ENCODE measurements at places on chromosomes 13 and 19.

GRCh38 chr19:48896191-48896720 lies 2.3 kb downstream of the TULP2 start:
- no peak for DNase-seq

DNA sequence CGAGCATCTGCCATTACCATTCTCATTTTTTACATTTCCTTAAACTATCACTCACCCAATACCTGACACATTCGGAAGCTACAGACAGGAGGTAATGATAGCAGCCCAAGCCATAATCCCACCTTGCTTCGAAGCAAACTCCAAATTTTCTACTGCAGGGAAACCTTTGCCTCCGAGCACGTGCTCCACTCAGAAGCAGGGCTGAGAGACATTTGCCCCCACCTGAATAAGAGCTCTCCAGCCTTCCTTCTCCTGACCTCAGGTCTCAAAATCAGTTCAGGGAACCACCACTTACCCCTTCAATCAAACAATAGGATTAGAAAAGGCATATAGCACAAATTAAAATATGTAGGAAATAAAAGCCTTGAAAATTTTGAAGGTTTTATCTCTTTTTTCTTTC lies 2.3 kb upstream of the DACH1 start:
- DNase-seq, result no peak

- no peak for DNase-seq
Observed at GRCh38 chr19:31641591-31641990, 292.4 kb upstream of the TSHZ3 start.

DNA sequence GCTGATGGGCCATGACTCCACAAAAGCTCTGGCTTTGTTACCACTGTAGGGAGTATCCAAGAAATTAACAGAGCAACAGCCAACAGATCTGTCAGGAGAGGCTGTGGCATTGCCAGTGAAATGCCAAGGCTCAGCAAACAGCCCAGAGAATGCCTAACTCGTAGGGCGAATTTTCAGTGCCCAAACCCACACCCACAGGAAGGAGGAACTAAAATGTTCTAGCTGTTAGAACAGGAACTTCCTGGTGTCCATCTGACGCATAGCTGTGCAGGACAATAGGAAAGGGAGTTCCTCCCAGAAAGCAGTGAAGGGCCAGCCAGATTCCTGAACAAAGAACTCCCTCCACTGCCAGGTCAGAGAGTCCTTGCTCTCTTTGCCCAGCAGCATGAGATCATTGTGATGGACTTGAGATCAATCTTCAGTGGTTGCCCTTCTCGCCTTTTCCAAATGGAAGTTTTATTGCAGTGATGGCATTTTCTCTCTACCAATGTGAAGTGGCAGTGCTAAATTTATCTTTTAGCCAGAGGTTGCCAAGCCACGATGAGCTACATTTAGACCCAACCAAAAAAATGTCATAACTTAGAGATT lies 224.2 kb upstream of the STARD13 start:
- no peak for DNase-seq

- no peak for DNase-seq
Observed at GRCh38 chr13:62046512-62046911, 630.9 kb upstream of the PCDH20 start.

DNA sequence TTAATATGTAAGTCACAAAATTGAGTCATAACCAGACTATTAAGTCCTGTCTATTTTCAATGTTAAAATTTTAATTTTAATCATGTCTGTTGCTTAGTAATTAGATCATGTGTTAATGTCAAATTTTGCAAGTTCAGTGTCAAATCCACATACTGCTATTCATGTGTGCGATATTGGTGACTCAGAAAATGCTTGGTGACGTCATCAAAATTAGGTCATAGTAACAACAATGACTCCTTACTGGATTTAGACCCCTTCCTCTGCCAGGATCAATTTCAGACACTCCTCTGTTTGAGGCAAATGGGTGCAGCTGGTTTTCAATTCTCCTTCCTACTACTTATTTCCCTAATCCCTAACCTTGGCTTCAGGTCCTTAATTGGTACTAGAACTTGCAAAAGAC lies 1394.3 kb upstream of the SLC10A2 start:
- DNase-seq, result no peak

- DNase-seq, result no peak
Observed at GRCh38 chr19:17863520-17864182, 3.9 kb downstream of the RPL18A start.

DNA sequence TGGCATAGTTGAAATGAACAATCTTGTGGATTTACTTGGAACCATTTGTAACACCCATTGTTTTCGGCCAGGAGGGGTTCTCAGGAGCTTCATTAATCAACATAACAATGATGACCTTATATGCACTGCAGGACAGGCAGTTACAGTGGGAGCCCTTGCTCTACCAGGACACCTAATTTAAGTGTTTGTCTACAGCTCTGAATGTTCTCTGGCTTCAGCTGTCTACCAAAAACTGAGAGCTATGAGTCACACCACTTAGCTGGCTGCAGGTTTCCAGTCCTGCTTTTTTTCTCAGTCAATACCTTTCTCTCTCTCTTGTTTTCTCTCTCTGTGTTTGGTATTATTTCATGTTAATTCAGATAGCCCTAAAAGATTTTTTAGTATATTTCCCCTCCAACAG lies 105.4 kb upstream of the MBNL2 start:
- no peak for DNase-seq

GRCh38 chr13:24605923-24606372 lies 74.3 kb upstream of the ATP12A start:
- no peak for DNase-seq

DNA sequence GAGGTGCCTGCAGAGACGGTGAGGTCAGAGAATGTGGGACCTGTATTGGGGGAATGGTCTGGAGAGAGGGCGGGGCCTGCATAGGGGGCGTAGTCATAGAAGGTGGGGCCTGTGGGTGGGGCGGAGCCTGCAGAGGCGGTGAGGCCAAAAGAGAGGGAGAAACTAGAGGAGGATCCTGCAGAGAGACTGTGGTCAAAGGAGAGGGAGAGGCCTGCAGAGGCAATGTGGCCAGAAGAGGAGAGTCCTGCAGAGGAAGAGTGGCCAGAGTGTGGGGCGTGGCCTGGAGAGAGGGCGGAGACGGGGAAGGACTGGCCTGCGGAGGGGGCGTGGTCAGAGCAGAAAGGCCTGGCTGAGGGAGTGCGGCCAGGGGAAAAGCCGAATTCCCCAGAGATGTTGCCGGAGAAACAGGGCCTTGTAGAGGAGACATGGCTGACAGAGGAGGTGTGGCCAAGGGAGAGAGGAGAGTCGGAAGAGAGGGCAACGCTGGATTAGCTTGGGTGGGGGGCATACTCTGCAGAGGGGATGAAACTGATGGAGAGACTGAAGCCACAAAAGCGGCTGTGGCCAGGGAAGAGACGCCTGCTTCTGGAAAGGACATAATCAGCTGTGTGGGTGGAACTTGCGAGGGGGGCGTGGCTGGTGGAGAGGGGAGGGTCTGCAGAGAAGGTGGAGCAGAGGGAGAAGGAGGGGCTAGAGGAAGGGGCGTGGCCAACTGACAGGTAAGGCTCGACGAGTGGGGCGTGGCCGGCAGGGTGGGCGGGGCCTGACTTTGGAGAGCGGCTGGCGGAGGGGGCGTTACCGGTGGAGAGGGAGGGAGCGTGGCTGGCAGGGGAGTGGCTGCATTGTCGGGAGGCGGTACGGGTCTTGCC lies 2.5 kb downstream of the PRR36 start:
- peak; percentile 80 for DNase-seq

GRCh38 chr13:29740961-29741360 lies 109.5 kb downstream of the UBL3 start:
- no peak for DNase-seq

DNA sequence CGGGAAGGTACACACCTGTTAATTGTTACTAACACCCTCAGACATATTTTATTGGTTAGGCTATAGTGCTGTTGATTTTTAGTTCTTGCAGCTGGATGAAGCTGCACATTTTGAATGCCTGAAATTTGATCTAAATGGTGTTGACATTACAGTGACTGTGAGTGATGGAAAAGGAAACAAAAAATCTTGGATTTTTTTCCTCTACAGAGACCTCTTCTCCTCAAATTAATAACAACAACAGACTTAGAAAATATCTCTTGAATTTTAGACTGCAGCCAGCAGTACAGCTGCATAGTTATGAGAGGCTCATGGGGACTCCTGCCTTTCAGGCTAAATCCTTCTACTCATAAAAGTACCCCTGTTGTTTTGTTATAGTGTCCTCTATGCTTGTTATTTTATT lies 500.5 kb upstream of the SPRY2 start:
- peak; percentile 63 for DNase-seq

- no peak for DNase-seq
Observed at GRCh38 chr19:40717880-40718773, 1.2 kb downstream of the ITPKC start.

DNA sequence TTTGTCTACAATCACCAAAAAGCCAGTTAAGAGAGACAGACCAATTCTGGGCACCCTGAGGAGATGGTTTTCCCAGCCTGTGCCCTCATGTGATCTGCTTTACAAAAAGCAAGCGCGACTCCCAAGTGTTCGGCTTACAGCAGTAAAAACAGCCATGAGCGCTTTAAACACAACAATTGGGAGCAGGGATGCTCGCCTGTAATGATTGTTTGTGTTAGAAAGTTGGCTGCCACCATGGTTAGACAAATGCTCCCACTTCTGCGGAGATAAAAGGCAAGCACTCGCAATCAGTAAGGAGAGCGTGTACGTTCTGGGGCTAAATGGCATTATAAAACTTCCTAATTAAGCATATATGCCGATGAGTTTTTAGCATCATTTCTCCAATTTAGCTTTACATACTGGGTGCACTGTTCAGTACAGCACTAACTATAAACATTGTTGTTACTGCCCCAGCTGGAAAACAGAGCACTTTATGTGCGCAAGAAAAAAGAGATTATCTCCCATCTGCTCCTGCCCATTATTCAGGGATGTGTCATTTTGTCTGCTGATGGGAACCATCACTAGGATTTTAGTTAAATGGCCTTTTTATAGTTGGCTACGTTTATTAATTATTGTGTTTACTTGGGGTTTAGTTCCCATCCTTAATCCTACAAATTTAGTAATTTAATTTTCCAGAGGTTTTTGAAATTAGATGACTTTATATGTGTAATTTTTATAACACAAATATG lies 309.3 kb upstream of the MAB21L1 start:
- no peak for DNase-seq

DNA sequence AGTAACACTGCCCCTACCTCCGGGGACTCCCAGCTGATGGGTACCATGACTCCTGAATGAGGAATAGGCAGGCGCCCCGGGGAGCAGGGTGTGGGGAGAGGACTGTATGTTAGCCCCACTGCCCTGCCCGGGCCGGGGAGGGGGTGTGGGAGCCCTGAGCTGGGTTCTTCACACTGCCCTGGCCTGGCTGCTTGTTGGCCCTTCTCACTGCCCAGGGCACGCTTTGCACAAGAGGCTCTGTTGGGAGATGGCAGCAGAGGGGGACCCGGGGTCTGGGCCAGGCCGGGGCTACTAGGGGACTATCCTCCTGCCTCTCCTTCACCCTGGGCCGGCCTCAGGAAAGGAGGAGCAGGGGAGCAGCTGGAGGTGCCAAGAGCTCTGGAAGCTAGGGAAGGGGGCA lies 19.3 kb upstream of the KCTD15 start:
- no peak for DNase-seq

GRCh38 chr13:48678316-48678715 lies 24.6 kb downstream of the CYSLTR2 start:
- no peak for DNase-seq

DNA sequence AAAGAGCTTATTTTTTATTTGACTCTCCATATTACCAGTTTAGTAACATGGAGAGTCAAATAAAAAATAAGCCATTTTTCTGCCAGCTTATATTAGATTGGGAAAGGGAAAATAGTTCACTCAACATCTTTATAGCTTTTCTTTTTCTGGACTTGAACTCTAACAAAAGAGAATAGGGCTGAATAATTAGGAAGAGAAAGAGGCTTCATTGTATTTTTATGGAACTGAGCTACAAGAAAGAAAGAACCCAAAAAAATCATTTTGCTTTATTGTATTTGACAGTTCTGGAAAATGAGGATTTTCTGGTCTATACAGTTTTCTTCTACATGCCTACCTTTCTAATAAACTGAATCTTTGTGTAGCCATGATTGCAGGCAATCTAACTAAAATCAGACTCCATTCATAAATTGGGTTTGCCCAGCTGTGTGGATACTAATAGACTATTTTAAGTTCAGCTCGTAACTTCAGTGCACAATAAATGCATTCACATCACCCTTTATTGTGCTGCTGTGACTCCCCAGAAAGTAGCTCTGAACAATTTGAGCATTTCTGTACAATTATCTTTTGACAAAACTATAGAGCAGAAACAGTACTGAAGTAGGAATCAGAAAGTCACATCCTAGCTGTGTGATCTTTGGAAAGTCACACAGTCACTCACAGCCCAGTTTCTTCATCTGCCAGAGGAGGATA lies 115.3 kb downstream of the STOML3 start:
- DNase-seq, result no peak

GRCh38 chr19:34976611-34977010 lies 12.6 kb upstream of the ZNF792 start:
- DNase-seq, result no peak

- no peak for DNase-seq
Observed at GRCh38 chr13:90709319-90709718, 638.2 kb upstream of the MIR17HG start.

DNA sequence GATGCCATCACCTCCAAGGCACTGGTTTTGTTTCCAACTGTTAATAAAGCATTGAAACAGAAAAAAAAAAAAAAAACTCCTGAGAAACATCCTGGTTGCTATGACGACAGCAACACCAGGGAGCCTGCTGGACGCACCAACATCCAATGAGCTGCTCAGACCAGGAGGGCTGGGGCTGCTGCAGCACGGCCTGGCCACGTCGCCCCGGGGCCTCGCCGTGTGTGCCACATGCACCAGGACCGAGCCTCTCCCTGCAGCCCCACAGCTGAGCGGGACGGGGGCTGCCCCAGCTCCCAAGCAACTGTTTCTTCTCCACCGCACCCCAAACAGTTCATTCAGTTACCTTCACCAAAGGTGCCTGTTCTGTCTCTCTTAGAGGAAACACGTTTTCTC lies 54.5 kb downstream of the RASA3 start:
- peak; percentile 70 for DNase-seq

- no peak for DNase-seq
Observed at GRCh38 chr19:57357406-57357805, 5.9 kb upstream of the TRAPPC2B start.

GRCh38 chr19:2385053-2385721 lies 25.1 kb downstream of the TMPRSS9 start:
- peak; percentile 14 for DNase-seq

DNA sequence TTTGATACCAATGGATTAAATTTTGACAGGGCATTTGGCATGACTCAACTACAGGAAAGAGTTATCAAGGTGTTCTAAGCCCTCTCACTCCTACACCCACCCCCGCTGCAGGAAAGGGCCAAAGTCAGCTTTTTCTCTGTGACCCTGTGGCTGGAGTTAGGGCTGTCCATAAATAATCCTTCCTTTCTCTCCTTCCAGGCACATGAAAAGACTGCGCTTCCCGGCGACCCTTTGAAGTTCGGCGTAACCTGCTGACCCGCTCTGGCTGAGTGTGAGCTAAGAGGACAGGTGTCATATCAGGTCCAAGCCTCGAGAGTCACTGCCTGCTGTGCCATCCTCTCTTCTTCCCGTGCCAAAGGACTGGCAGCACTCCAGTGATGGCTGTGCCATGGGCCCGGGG lies 25.6 kb downstream of the ZNF114 start:
- no peak for DNase-seq

All from hindlimb muscle (tissue), 1 donor.